ENCODE measurements at places on chromosomes 5 and 9.

- no peak for DNase-seq
These were observed 148.3 kb downstream of the CMYA5 start for GRCh38 chr5:79837761-79838551.

DNA sequence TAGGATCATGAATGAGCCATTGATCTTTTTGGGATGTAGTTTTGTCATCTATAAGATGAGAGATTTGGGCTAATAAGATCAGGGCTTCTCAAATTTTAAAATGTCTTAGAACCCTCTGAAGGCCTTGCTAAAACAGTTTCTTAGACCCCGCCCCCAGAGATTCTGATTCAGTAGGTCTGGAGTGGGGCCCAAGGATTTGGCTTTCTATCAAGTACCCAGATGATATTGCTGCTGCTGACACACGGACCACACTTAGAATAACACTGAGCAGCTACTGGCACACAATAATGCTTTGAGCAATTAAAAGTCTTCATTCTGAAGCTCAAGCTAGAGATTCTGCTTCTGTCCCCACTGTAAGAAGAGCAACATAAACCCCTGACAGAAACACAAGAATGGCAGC lies 216.7 kb downstream of the SMARCA2 start:
- DNase-seq: no peak

- no peak for DNase-seq
These were observed 272.7 kb upstream of the PANK3 start for GRCh38 chr5:168851902-168852321.

DNA sequence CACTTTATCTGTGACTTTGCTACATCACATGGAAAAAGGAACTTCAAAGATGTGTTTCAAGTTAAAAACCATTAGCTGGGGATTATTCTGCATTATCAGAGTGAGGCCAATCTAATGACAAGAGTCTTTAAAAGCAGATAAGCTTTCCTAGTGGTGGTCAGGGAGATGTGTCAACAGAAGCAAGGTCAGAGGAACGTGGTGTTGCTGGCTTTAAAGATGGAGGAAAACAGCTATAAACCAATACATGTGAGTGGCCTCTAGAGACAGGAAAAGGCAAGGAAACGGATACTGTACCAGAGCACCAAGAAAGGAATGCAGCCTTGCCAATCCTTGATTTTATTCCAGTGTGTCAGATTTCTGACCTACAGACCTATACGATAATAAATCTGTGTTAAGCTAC lies 204.2 kb downstream of the TAF11L14 start:
- DNase-seq: no peak

DNA sequence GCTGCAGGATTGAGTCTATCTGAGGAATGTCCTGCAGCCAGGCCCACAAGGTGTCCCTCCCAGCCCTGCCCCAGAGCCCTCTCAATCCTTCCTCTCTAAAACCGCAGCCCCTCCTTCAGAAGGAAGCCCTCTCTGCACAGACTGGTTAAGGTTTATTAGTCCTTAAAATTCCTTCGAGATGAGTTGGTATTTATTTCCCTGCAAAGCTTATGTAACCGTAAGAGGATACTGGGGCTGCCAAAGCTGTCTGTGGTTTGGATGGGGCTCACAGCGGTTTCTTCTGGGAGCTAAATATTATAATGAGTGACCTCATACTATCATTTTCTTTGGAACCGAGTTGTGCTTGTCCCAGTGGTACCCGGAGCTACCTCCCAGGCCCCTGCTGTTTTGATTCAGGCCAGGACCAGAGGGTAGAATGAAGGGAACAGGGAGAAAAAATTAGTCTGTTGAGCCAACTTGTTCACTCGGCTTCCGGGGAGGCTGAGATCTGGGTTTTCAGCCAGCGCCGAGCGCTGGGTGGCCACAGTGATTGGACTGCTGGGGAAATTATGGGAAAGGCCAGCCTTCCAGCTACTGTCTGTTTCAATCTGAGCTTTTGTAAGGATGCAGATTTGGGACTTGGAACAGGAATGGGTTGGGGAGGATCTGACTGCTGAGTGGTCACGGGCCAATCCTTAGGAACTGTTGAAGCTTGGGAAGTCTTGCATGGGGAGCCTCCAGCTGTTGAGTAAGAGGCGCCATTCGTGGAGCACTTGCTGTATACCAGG lies 107.5 kb downstream of the NDFIP1 start:
- DNase-seq: no peak

DNA sequence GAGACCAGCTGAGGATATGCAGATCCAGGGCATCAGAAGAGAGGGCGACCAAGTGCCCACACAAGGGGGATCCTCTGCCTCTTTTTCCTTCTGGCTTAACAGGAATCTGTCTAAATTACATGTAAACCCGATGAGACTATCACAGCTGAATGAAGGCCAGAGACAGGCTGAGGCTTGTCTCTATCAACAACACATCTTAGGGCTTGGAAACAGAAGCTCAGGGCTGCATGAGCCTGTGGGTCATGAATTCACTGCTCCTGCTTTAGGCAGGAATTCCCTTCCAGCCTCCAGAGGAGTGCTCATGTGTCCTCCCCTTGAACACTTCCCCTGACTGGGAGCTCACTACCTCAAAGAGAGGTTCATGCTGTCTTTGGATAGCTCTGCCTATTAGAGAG lies 106.1 kb upstream of the PHYKPL start:
- DNase-seq: no peak

GRCh38 chr5:119356612-119357188 lies 881 bp downstream of the TNFAIP8 start:
- DNase-seq: no peak

DNA sequence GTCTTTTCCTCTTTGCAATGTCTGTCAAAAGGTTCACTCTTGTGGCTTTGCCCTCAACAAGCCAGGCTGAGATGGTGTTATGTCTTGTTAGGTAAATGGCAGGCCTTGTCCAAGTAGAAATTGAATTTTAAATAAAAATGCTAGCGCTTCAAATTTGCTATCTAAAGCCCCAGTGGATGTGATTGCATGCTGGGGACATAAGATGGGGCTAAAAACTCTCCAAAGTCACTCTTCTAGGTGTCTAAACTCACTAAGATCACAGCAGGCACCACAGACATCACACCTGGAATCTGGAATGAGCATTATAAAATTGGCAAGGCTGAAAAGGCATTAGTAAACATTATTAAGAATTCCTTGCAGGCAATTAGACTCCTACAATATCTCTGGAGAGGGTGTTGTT lies 262.7 kb upstream of the CLINT1 start:
- no peak for DNase-seq

DNA sequence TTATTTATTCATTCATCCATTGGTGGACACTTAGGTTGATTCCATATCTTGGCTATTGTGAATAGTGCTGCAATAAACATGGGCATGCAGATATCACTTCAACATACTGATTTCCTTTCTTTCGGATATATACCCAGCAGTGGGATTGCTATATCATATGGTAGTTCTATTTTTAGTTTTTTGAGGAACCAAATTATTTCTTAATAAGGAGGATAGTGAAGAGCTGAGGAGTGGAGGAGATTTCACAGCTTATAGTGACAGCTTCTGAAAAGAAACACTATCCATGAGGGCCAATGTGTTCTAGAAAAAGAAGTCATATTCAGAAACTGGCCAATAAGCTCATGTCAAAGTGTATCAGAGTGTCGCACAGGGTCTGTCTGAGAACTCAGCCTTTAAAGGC lies 183.3 kb downstream of the SEC61B start:
- no peak for DNase-seq

DNA sequence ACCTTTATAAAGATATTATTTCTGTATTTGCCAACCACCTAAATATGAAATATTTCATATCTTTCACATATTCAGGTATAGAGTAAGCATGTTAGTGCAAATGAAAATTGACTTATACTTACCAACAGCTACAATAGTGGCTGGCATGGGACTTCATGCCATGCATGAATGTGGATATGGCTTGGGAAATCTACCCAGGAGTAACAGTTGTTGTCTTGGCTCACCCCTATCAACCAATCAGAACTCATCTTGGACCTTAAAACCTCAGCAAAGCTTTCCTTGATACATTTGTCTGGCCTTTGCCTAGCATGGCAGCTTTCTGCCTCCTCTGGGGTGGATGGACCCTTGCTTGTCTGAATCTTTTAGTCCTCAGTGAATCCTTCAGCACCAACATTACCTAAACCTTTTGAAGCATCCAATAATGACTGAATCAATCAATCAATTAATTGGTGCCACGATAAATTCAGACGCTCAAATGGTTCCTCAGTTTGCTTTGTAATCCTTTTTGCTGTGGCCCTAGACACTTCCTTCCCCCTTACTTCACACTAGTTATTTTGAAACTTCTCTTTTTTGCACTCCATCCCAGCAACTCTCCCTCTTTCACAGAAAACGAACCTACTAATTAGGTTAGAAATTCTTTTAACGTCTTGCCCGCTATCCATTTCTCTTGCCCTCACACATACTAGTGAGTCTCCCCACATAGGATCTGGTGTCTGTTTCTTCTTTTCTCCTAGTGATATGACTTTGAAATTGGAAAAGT lies 132.3 kb upstream of the ZNF608 start:
- no peak for DNase-seq

DNA sequence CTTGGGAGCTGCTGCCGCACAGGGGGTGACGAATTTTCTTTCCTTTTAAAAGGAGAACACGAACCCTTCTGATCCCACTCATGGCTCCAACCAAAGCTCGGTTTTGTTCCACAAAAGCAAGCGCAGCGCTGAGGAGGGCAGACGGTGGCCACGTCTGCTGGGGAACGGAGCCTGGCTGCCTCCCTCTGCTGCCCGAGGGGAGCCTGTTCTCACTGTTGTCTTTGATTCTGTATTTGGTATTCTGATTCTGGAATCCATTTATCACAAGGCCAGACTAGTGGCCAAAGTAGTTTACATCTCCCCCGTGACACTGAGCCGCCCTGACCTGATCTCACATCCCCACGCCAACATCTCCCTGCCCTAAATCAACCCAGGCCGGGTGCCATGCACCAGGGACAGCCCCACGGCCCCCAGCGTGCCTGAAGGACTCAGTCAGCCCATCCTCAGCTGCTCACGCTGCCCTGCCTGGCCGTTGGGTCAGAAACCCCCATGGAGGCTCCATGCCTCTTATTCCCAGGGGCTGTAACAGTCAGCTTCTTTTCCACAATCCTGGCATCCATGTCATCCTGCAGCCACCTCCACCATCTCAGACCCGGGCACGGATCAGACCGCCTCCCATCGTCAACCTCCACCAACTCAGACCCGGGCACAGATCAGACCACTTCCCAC lies 6.7 kb upstream of the NSMF start:
- DNase-seq: no peak

GRCh38 chr9:85942913-85943709 lies 2.2 kb downstream of the NAA35 start:
- no peak for DNase-seq

- no peak for DNase-seq
These were observed 5.1 kb upstream of the ORM1 start for GRCh38 chr9:114317665-114318357.

- DNase-seq: peak; percentile 15
These were observed 13.7 kb downstream of the SYK start for GRCh38 chr9:90815183-90815943.

- no peak for DNase-seq
These were observed 54.4 kb upstream of the PPARGC1B start for GRCh38 chr5:149675610-149676201.

- DNase-seq: no peak
These were observed 6.3 kb downstream of the SHB start for GRCh38 chr9:38062498-38063362.

GRCh38 chr5:176436656-176437055 lies 11.5 kb upstream of the FAF2 start:
- no peak for DNase-seq

DNA sequence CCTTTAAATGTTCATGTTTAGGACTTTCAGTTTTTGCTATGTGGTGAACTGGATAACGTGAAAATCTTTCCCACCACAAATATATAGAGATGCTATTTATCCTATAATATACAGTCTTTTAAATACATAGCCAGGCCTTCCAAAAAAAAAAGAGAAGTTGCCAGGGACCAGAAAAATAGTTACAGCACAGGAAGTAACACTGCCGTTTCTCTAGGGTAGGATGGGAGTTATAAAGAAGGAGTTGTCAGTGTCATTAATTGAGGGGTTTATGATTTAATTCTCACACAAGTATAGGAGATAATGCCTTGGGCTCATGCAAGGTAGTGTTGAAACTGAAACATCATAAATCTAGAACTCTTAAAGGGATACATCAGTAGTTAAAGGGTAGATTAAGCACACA lies 83.9 kb downstream of the LRRC70 start:
- no peak for DNase-seq

GRCh38 chr5:67619235-67619634 lies 422.6 kb upstream of the CD180 start:
- no peak for DNase-seq

- no peak for DNase-seq
These were observed 1366.8 kb downstream of the EFNA5 start for GRCh38 chr5:106303911-106304310.

GRCh38 chr5:116650544-116650943 lies 75.9 kb upstream of the SEMA6A start:
- no peak for DNase-seq

- no peak for DNase-seq
These were observed 1.2 kb downstream of the ASPN start for GRCh38 chr9:92480986-92481633.

- DNase-seq: no peak
These were observed 28.8 kb downstream of the ANXA6 start for GRCh38 chr5:151128817-151129216.

- no peak for DNase-seq
These were observed 77.4 kb downstream of the KIAA0825 start for GRCh38 chr5:94540856-94541494.

GRCh38 chr5:150614661-150615060 lies 25.8 kb upstream of the SYNPO start:
- DNase-seq: no peak

Measured in stimulated activated CD4-positive, alpha-beta T cell treated with anti-CD3 and anti-CD28 coated beads, Interleukin-4, amount 100 ng/mL, for 1 hour (primary cell).